ENCODE measurements at places on chromosomes 7 and 10.

DNA sequence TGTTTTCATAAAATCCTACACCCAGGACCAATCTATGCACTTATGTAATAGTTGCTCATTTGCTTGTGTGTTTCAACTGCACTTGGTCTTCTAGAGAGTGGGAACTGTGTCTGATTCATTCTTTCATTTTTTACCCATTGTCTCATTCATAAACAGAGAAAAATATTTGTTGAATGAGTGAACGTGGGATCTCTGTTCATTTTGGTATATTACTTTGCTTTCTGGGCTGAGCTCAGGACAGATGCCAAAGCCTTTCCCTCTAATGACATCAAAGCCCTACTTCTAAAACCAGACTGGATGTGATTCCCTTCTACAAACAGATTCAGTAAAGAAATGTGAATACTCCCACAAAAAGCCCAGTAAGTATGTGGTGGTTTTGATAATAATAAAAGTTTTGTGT, 145.2 kb downstream of the ST7 start:
- peak; percentile 71 for DNase-seq

DNA sequence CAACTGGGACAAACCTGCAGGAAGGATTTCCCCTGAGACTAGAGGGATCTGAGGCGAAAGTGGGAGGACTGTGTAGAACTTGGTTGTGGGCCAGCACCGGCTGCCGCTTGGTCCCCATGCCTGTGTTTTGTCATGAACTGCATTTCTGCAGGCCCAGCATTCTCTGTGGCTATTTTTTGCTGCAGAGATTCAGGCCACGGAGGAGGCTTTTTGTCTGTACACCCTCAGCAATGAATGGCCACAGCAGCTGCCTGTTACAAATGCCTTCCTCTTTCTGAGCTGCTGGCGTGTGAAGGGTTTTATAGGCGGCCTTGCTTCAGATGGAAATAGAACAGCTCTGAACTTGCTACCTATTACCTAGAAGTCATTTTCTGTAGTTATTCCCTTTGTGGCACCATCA, 164.4 kb downstream of the SH2D4B start:
- DNase-seq, result no peak

- no peak for DNase-seq
These were observed 8.9 kb downstream of the CUBN start for GRCh38 chr10:17120694-17121093.

DNA sequence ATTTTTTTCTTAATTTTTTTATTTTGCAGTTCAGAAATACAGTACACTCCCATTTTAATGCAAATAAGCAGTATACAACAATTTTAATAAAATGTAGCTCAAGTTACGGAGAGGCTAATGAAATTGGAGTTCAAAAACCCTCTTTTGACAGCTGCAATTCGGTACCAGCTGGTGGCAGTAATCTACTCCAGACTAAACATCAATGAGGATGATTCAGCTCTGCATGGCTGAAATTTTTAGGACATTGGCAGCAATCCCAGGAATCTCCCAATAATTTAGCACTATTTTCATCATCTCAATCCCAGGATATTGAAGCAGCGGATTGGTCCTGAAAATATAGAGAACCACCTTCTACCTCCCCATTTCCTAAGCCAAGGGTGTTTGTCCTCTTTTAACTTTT, 278.8 kb downstream of the CACNA2D1 start:
- DNase-seq, result peak; percentile 54

DNA sequence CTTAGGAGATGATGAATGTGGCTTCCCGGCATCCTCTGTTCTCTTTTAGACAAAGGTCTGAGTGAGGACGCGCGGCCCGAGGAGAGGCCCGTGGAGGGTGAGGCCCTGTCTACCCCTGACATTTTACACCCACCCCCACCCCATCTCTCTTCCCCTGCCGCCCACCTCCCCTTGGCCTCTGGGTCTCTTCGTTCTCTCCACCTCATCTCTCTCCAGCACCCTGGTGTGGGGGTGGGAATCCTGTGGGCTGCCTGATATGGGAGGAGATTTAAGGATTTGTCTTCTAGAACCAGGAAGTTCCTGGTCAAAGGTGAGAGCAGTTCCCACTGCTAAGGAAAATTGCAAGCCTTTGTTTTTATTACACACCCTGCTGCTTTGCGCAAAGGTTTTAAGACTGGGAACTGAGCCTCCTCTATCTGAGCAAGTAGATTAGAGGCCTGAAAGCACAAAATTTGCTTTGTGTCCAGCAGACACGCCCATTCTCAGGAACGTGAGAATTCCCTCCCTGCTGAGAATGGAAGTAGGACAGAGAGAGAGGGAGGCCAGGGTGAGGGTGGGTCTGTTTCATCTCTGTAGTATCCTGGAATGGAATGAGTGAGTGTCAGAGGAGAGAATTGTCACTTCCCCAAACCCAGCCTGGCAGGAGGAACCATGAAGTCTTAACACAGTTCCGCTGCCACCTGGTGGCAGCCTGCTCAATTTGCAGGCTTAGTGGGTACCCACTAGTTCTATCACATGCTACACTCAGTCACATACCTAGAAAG, 91.2 kb downstream of the GTF2IRD1 start:
- peak; percentile 63 for DNase-seq

DNA sequence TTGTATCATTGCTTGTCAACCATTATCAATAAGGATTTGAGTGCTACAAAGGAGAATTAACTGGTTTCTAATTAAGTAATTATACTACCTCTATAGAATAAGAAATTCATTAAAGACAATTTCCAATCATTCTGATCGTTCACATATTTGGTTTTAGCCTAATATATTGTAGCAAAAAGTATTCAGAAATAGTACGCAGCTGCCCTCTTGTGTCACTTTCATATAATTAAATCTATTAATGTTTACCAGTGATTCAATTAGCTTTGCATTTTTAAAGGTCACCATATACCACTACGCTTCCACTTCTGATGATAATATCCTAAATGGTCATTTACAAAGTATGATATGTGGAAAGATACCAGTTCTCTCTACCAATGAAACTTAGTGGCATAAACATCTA, 128.3 kb downstream of the NEBL start:
- no peak for DNase-seq

DNA sequence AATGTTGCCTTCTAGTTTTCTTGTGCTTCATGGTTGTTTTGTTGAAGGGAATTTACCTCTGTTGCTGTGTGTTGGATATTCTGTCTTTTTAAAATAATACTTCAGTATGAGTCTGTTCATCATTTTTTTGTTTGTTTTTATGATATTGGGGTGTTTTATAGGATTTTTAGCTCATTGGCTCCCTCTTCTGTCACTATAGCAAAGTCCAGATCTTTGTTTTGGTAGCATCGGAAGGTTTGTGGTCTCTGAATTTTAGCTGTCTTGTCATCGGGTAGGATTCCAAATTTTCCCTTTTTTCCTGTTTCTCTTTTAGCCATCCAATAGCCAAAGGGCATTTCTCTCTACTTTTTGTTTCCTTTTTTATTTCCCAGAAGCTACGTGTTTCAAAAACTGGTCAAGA, 91.4 kb downstream of the EXOC4 start:
- peak; percentile 23 for DNase-seq

GRCh38 chr10:44792119-44792775, 118.9 kb upstream of the TMEM72 start:
- DNase-seq, result no peak

DNA sequence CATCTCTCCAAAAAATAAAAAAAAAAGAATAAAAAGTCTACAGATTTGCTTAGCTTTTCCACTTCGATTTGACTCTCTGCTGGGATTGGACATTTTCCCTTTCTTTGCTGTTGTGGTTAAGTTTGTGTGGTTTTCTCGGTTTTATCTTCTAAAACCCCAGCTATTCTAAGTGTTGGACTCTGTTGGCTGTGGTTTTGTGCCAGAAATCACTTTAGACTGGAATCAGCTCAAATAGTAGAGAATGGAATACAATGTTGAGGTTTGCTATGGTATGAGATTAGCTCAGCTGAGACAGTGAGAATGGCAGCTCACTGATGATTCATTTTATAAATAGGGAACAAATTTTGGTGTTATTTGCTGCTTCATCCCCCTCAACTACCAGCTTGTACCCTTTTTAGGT, 116.0 kb downstream of the BUB3 start:
- peak; percentile 30 for DNase-seq

- no peak for DNase-seq
These were observed 398.3 kb upstream of the CHRM2 start for GRCh38 chr7:136470179-136470578.

GRCh38 chr10:794382-794956, 105.0 kb upstream of the DIP2C start:
- DNase-seq, result no peak

DNA sequence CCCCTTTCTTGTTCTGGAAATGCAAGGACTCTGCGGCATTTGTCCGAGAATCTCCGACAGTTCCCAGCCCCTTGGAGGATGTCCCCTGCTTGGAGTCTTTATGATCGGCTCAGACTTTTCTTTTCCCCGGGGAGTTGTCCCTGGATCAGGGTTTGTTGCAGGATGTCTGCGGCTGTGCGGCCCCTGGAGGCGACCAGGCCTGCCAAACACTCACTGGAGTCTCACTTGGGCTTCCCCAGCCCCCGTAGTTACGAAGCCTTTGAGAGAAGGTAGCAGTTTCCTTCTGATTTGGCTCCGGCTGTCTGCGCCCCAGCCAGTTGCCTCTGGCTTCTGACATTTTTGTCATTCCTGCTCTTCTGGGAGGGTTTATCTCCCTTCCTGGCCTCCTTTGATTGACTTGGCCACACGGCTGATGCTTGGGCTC, 16.1 kb downstream of the COL26A1 start:
- DNase-seq, result no peak

DNA sequence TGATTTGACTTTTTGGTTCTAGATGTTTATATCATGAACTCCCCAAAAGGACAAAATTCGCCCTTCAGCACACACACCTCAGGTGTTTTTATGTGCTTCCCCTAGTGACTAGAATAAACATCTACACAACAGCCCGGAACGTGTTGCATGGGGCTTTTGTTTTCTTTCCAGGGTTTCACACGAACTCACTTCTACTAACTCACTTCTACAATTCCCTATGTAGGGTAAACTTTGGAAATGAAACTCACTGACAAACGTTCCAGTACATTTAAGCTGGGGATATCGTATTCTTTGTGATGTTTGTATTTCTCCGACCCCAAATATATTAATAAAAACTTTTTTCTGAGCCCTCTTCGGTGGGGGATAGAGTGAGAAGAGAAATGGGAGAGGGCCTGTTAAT, 1.4 kb downstream of the TRA2A start:
- peak; percentile 28 for DNase-seq

DNA sequence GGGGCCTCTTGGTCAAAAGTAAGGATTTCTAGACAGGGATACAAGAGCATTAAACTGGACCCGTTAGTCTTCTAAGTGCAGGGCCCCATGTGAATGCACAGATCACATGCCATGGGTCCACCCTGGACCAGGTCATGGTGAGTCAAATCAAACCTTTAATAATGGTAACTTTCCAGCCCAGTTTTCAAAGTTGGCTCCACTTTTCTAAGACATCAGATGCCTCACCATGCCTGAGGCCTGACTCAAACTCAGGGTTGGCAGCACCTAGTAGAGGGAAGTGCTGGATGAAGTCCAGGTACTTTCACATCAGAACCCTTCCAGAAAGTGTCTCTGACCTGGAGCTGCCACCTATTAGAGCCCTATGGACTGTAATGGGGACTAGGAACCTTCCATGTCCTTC, 9.7 kb upstream of the SMIM30 start:
- peak; percentile 12 for DNase-seq

DNA sequence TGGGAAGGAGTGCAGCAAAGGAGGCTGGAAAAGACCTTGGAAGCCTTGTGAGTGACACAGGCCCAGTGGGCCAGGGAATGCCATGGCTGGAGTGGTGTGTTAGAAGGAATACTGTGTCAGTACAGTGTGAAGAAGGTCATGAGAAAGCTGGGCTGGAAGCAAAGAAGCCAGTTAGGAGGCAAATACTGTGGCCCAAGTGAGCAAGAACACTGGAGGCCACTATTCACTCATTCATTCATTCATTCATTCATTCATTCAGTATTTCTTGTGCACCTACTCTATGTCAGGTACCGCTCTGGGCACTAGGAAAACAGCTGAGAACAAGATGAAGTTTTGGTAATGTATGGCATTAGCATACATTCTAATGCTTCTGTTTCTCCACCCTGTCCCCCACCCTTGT, 9.6 kb downstream of the CRTAC1 start:
- no peak for DNase-seq

GRCh38 chr10:79007421-79008319, 61.1 kb upstream of the ZMIZ1 start:
- DNase-seq, result no peak

GRCh38 chr7:28487487-28487886, 75.2 kb downstream of the CREB5 start:
- DNase-seq, result no peak

DNA sequence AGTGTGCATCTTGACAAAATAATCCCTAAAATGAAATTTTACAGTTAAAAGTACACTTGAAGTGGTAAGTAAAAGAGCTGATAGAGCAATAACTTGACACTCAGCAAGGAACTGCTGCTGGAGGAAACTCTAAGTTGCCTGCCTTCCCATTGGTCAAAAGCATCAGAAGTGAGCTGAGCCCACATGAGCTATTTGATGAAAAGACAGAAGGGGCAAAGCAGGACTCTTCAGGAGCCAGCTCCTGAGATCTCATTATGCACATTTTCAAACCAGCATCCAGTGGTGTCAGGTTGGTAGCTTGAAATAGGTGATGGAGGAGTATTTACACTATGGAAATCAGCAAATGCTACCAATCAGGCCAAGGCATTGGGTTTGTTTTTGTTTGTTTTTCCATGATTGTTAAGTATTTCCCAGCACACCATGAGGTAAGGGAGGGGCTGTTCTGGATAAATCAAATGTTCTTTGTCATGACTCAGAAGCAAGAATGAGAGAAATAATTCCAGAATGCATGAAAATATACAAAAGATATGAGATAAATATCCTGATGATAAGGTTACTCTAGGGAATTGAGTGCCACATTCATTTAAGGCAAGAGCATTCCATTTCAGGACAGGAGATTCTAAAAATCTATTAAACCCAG, 316.6 kb downstream of the SNX13 start:
- no peak for DNase-seq

DNA sequence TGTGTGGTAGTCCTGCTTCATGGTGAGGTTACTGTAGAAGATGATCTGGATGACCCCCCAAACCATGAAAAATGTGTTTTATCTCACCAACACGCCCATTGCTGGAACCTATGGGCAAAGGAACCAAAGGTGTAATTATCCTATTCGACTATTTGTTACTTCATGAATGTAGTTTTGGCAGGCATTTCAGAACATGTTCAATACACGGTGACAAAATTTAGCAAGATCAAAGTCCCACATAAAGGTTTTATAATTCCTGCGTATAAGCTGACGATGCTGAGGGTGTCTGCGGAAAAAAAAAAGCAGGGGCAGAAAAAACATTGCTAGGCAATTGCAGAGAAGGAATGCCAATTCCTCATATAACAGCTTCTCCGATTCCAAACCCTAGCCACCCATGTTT, 13.3 kb downstream of the RAPGEF5 start:
- DNase-seq, result no peak

All from AG08396 (cell line).